A549 (cell line): ENCODE measurements at places on chromosomes 3 and 15. TPM values are rescaled to one million over a fixed set of nuclear protein-coding genes. Genes with fewer than 3 reads are reported as not detected.

The STXBP5L gene
- polyA plus RNA-seq: not detected in 3 replicates

The DAZL gene
- not detected in 3 replicates for polyA plus RNA-seq

The DNAH12 gene
- 0.05 to 0.13 TPM (median 0.05 TPM) in 3 replicates for polyA plus RNA-seq

The TP53BP1 gene
- 20.0 to 25.6 TPM (median 25.0 TPM) in 3 replicates for polyA plus RNA-seq

The CADM2 gene
- 0.05 to 0.11 TPM (median 0.07 TPM) in 3 replicates for polyA plus RNA-seq

The UQCC5 gene
- polyA plus RNA-seq: 60.8 to 66.7 TPM (median 63.3 TPM) in 3 replicates

GRCh38 chr3:150408221-150409124, at the start of gene TSC22D2:
Gene TSC22D2, plus strand, starts transcription at chr3:150408298. Its CDS starts 1,053 bp downstream, at chr3:150409351.
- DNase-seq: peak; percentile 81

- no peak for DNase-seq
These were observed 107.5 kb downstream of the CNTN6 start for GRCh38 chr3:1200371-1200770.

GRCh38 chr3:139299261-139300132, 44.3 kb upstream of the MRPS22 start:
- peak; percentile 31 for DNase-seq

DNA sequence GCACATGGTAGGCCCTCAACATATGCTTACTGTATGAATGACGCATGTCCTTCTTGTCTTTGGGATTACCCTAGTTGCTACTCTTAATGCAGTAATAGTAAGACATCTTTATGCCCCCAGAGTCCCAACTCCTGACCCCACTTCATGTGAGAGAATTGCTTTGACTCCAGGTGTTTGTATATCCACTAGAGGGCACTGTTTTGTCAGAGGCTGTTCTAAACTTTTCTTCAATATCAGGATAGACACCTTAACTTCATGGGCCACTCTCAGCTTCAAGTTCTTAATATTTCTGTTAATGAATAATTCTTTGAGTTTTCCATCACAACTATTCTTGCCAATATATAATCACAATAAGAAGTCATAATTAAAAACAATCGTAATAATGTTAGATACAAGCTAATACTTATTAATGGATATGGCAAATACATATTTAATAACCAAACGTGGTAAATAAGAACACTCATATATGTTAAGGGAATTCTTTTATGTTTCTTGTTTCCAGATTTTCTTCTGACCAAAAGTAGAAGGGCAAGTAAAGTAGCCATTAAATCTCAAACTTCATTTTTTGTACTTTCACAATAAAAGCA, 337.2 kb upstream of the DNAJC19 start:
- peak; percentile 7 for DNase-seq

- peak; percentile 51 for DNase-seq
These were observed 20.7 kb upstream of the MYZAP start for GRCh38 chr15:57570994-57571393.

DNA sequence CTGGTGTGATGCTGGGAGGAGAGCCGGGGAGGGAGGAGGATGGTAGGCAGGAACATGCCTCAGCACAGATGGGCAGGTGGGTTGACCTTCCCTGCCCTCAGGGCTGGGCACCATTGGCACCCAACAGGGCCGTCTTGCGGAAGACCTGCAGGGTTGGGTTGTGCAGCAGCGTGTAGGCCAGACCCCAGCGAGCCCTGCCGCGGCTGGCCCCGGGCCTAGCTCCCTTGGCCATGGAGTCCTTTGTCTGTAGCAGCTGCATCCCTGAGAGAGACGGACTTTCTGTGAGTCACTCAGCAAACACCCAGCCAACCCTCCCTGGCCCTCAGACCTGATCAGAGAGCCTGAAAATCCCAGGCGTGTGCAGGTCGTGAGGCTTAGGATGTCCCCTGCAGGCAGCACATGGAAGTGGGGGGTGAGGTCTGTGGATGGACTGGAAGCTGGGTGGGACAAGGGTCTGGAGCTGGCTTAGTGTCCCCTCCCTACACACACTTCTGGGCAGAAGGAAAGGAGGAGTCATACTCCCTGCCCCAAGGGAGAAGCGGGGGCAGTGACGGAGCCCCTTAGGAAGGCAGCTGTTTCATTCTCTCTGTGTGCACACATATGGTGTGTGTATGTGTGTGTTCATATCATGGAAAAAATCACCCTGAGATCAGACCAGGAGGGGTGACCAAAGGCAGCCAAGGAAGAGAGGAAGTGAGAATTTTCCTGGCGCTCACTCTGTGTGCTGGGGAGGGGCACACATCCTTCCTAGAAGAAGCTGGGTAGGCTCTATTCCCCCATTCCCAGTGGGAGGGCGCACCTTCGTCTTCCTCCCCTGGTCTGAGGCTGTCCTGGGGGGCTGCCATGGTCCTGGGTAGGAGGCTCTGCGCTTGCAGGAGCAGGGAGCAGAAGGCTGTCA, 6.7 kb downstream of the ISLR start:
- DNase-seq: peak; percentile 55

GRCh38 chr15:33722005-33722672, 246.2 kb upstream of the CHRM5 start:
- peak; percentile 35 for DNase-seq

- DNase-seq: peak; percentile 38
These were observed 37.7 kb downstream of the PLD1 start for GRCh38 chr3:171772427-171773056.

GRCh38 chr15:53129121-53129904, 339.2 kb upstream of the ONECUT1 start:
- no peak for DNase-seq

DNA sequence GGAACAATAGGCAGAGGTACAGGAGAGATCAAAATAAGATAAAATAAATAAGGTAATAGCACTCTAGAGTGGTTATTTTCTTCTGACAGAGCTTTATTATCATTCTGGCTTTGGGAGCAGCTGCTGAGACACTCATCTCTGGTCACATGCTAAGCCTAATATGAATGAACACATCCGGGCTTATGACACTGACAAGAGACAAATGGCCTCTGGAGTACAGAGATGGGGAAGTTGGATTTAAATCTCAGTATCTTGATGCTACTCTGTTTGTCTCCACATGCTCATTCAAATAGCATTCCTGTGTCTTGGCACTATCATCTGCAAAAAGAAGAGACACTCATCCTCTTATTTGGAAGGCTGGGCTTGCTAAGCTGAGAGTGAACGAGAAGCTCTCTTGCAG, 55.6 kb downstream of the TMEM45A start:
- no peak for DNase-seq

DNA sequence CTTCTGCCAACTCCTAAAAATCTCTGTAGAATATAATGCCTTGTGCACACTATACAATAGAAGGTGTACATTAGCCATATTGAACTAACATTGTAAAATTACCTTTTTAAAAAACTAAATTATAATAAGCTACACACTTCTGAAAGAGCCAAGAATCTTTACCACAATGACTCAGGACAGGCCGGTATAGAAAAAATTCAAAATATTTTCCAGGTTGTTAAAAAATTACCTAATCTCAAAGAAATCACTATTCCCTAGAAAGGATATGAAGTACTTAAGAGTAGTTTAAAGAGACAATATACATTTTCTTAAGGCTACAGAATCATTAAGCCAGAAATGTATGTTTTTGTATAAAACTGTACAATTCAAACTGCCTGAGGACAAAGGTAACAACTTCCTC, 48.5 kb downstream of the TJP1 start:
- no peak for DNase-seq

DNA sequence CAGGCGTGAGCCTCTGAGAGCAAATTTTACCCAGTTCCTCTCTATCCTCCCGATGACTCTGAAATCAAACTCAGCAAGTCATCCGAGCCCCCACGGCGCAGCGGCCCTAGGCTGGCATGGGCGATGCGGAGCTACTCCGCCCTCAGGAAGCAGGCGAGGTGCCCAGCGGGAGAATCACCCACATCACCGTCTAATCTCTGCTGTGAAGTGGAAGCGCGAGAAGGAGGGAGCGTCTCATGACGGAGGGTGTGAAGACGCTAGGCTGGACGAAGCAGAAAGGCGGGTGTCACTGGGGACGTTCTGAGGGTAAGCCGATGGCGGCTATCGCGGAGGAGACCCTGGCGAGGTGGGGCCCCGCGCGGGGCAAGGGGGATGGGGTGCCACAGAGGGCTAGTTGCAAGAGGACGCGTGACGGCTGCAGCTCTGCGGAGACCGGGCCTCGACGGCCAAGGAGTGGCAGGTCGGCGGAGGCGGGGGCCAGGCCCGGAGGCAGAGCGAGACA, 9.1 kb upstream of the GNAI2 start:
- peak; percentile 49 for DNase-seq

GRCh38 chr3:163717377-163717776, 1360.9 kb downstream of the SI start:
- DNase-seq: no peak

DNA sequence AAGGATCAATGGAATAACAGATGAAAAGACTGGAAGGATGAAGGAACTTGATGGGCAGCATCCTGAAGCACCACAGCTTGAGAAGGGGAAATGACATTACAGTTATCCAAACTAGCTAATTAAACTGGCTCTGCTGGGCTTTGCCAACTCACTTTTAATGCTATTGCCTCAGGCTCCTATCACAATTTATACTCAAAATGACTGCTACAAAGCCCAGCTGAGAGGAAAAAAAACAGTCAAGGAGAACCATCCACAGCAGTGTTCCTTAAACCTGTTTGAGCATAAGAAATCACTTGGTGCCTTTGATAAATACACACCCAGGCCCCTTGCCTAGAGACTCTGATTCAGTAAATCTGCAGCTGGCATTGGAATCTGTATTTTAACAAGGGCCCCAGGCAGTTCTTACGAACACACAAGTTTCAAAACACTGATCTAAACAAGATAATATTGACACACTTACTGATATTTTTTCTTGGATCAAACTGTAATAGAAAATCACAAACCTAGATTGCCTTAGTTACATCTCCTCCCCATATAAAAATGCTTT, 85.8 kb downstream of the MB21D2 start:
- no peak for DNase-seq
